ENCODE measurements at places on chromosomes 3 and 15. TPM values are rescaled to one million over a fixed set of nuclear protein-coding genes. Genes with fewer than 3 reads are reported as not detected.

CLDN16 gene
- polyA plus RNA-seq, result 0.16 TPM

PCLAF gene
- polyA plus RNA-seq, result 1.8 TPM

SLC28A2 gene
- polyA plus RNA-seq, result not detected

TIMP4 gene
- polyA plus RNA-seq, result 25.1 TPM

FES gene
- 30.0 TPM for polyA plus RNA-seq

GHSR gene
- polyA plus RNA-seq, result not detected

CTDSPL gene
- 36.9 TPM for polyA plus RNA-seq

CEP19 gene
- 1.2 TPM for polyA plus RNA-seq

IL1RAP gene
- polyA plus RNA-seq, result 5.6 TPM
